ENCODE measurements at places on chromosomes 5 and 9.

DNA sequence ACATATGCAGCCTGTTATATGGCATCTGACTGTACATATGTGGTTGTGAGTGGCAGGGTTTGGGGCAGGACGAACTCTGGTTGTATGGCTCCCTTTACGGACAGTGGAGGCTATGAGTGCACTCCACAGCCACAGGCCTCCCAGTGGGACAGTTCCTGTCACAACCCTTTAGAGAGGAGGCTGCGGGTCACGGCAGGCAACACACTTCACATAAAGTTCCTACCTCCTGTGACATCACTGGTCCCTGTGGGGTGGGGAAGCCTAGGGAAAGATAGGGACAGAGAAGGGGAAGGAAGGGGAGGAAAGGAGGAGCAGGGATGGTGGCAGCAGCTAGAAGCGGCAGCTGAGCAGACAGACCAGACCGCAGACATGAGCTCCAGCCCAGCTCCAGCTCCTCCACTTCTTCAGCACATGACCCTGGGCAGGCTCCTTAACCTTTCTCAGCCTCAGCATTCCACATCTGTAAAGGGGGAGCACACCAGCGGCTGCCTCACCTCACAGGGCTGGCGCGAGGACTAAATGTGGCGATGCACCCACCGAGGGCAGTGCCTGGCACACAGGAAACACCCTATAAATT lies 27.4 kb upstream of the CORO2A start:
- no peak for DNase-seq

- DNase-seq, result no peak
Measured at GRCh38 chr5:72441094-72441723, 66.0 kb downstream of the ZNF366 start.

DNA sequence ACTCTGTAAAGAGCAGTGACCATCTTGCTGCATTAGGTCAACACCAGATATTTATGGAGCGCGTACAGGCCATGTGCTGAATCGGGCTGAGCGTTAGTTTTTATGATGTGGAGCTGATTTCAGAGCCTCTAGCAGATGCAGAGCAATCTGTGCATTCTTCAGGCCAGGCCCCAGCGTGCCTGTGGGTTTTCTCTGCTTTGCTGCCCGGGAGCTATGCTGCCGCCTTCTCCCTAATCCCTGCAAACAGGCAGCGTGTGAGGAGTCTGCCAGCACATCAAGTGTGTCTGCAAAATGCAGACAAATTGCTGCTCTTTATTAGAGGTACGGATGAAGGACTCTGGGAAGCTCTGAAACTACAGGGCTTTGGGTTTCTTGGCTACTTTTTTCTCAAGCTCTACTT lies 170.0 kb downstream of the NTRK2 start:
- DNase-seq, result no peak

DNA sequence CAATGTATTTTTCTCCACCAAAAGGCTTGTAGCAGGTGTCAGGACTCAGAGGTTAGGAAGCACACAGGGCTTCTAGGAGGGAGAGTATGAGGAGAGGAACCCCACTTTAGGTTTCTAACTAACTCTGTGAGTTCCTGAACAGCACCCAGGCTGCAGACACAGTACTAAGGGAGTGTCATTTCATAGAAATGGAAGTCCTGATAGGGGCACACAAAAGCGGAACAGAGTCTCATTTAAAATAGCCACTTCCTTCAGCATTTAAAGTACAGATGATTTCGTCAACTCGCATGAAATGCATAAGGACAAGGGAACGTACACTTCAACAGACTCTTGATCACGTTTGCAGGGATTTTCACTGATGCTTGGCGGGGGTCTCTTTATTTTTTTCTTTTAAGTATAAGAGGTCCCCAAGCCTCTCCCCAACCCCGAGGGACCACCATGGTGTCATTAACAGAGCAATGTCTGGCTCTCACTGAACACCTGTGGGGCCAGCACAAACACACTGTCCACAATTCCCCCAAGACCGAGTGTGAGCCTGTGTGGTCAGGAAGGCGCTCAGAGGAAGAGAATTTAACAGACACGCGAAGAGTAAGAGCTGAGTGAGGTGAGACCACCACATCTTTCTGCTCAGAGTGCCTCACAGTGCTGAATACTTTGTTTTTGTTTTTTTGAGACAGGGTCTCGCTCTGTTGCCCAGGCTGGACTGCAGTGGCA lies 82.3 kb downstream of the SECISBP2 start:
- no peak for DNase-seq

All from NCI-H1694 (cell line).